Stimulated activated CD4-positive, alpha-beta T cell treated with anti-CD3 and anti-CD28 coated beads, TNF-alpha, amount 100 ng/mL, for 1 hour (primary cell): ENCODE measurements at places on chromosomes 3 and 15.

DNA sequence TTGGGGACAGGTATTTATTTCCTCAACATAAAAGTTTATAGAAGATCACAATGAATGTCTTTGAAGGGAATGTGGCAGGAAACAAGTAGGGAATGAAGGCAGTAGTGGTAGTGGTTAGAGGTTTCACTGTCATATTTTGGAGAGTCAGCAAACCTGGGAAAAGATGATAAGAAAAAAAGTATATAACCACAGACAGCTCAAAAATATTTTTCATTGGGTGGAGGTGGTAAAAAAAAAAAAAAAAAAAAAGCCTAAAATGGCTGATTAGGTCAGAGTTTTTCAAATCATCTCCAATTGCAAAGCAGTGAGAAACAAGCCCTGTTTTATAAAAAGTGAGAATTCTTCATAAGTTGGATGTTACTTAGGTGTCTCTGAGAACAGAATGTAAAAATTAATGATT is 400.0 kb downstream of the LSAMP start:
- no peak for DNase-seq

GRCh38 chr3:188306435-188307005 is 152.6 kb downstream of the LPP start:
- DNase-seq, result no peak

DNA sequence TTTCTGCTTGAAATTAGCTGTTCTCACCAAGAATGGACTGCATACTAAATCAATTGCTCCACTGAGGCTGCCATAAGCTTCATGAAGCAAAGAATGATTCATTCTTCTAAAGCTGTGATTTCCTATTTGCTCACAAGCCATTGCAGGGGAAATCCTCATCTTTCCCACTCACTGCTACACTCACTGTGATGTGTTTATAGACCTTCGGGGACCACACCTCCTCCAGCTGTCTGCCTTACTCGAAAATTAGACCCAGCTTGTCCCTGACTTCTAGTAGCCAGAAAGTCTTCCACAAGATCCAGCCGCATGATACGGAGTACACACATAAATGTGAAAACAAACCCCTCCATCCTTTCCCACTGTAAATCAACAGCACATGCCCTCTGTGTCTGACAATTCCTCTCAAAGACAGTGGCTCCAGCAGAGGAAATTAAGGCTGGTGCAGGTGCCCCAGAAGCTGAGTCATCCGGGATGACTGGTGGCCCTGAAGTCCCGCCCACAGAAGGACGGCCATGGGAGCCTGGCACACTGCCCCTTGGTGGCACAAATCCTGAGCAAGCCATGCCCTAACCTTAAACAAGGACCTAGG is 172.0 kb downstream of the STT3B start:
- DNase-seq, result no peak

DNA sequence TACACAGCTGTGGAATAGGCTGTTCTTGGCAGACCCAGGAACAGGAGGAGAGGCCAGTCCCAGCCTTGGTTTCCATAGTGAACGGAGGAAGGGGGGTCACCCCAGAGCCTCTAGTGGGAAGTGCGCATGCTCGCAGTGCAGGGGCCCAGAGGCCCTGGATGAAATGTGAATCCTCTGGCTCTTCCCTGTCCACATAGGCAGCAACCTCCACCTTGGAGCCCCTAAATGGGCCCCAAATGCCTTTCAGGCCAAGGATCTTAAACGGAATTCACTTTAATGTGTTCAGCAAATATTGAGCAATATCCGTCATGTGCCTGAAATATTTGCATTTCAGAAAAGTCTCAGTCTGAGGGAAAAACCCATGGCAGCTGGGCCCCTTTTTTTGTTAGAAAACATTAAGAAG is 3.3 kb upstream of the NDN start:
- no peak for DNase-seq

DNA sequence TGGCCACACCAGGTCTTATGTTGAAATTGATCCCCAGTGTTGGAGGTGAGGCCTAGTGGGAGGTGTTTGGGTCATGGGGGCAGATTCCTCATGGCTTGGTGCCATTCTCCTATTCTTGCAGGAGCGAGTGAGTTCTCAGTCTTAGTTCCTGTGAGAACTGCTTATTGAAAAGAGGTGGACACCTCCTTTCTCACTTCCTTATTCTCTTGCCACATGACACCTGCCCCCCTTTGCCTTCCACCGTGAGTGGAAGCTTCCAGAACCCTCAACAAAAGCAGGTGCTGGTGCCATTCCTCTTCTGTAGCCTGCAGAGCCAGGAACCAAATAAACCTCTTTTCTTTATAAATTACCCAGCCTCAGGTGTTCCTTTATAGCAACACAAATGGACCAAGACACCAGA is 318.1 kb upstream of the MCTP2 start:
- DNase-seq, result no peak

GRCh38 chr3:12894629-12895028 is 53.3 kb upstream of the RPL32 start:
- no peak for DNase-seq

GRCh38 chr15:58115692-58116091 is 22.5 kb upstream of the AQP9 start:
- no peak for DNase-seq

GRCh38 chr3:143484846-143485512 is 363.3 kb downstream of the SLC9A9 start:
- DNase-seq, result no peak

DNA sequence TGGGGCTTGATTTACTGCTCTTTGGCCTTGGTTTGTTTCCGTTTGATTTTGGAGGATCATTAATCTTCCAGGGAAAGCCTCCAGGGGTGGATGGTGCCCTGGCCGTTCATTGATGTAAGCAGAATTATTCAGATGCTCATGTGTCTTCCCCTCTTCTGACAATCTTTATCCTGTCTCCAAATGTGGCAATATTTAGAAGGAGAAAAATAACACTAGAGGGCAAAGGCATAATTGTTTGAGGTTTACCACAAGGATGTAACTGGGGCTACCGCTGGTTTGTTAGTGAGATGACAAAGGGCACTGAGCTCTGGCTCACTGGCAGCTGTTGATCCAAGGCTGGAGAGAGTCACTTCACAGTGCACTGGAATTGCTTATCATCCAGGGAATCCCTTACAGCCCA is 18.2 kb upstream of the PLCL2 start:
- no peak for DNase-seq

DNA sequence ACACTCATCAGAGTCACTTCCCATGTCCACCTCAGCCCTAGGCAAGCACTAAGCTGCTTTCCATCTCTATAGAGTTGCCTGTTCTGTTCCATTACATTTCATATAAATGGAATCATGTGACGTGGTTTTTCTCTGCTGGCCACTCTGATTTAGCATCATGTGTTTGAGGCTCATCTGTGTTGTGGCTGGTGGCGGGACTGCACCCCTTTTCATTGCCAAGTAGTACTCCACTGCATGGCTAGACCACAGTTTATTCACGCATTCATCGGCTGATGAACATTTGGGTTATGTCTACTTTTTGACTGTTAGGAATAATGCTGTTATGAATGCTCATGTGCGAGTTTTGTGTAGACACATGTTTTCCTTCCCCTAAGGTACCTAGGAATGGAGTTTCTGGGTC is 114.9 kb downstream of the TMEM266 start:
- DNase-seq, result no peak

GRCh38 chr3:55543181-55543614 is 56.1 kb upstream of the WNT5A start:
- no peak for DNase-seq

- DNase-seq, result no peak
These were observed 5.7 kb downstream of the CEP19 start for GRCh38 chr3:196706327-196706726.

DNA sequence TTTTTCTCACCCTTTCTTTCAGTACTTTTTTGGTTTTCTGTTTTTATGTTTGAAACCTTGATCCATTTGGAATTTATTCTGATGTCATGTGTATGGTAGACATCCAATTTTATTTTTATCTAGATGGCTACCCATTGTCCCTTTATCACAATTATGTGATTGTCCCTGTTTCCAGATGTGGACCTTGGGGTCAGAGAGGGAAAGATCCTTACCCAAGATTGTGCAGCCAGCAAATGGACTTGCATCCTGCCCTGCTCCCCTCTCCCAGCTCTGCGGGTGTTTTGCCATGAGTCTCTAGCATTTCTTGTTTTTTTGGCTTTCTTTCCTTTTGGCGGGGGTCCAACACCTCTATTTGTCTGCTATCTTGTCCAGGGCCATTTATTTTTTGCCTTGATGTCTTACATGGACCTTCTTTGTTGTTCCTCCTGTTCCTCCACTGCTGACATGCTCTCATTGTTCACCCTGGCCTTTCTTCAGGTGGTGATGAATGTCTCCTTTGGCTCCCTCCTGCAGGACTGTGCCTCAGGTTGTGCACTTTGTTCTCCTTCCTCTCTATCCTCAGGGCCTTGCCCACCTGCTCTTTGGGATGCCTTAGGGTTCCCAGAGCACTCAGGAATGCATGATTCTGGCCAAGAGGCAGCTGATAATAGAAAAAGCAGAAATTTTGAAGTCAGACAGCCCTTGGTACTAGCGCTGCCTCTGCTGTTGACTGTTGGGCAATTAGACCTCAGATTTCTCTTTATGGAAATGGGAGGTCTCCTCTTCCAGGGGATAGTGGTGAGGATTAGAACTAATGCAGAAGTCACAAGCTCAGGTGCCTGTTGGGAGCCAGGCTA is 84.3 kb downstream of the EEFSEC start:
- no peak for DNase-seq

- no peak for DNase-seq
These were observed 3.7 kb downstream of the DUOX1 start for GRCh38 chr15:45133561-45133920.

- no peak for DNase-seq
These were observed 31.6 kb downstream of the SLC24A1 start for GRCh38 chr15:65653341-65653740.

GRCh38 chr15:77416954-77417353 is 3.0 kb downstream of the PEAK1 start:
- DNase-seq, result no peak

GRCh38 chr15:71883447-71883846 is 73.1 kb downstream of the NR2E3 start:
- no peak for DNase-seq

GRCh38 chr3:126003447-126004190 is 34.6 kb downstream of the ROPN1B start:
- no peak for DNase-seq

- no peak for DNase-seq
These were observed 1.6 kb upstream of the DNAH12 start for GRCh38 chr3:57545636-57546268.

DNA sequence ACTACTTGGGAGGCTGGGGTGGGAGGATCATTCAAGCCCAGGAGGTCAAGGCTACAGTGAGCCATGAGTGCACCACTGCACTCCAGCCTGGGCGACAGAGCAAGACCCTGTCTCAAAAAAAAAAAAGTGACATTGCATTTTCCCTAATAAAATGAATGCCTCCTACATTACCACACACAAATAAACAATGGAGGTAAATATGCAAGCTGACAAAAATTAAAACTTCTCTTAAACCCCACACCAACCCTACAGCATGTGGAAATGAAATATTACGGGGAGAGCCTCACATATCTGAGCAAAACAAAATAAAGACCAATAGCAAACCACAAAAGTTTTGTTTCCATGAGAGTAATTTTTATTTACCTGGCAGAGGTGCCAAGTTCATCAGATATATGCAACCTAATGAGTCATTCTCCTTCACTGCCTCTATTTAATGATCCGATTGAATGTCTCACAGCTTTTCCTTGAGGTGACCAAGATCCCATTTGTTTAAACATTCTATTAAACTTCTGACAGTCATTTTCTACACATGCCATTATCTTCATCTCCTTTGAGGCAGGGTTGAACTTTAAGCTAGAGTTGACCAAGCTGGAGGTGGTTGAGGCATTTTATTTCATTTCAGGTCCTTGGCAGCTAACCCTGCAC is 9.4 kb upstream of the CAV3 start:
- no peak for DNase-seq

DNA sequence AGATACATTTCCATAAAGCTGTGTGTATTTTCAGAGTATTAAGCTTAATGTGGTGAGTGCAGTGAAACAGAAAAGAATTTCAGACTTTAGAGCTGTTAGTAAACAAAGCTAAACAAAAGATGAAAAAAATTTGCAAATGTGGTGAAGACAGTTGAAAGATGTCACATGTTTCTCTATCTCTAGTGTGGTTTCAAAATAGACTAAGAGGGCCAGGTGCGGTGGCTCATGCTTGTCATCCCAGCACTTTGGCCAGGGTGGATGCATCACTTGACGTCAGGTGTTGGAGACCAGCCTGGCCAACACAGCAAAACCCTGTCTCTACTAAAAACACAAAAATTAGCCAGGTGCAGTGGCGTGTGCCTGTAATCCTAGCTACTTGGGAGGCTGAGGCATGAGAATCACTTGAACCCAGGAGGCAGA is 466.0 kb upstream of the NR2F2 start:
- no peak for DNase-seq

GRCh38 chr3:16831846-16832245 is 52.9 kb upstream of the PLCL2 start:
- no peak for DNase-seq

DNA sequence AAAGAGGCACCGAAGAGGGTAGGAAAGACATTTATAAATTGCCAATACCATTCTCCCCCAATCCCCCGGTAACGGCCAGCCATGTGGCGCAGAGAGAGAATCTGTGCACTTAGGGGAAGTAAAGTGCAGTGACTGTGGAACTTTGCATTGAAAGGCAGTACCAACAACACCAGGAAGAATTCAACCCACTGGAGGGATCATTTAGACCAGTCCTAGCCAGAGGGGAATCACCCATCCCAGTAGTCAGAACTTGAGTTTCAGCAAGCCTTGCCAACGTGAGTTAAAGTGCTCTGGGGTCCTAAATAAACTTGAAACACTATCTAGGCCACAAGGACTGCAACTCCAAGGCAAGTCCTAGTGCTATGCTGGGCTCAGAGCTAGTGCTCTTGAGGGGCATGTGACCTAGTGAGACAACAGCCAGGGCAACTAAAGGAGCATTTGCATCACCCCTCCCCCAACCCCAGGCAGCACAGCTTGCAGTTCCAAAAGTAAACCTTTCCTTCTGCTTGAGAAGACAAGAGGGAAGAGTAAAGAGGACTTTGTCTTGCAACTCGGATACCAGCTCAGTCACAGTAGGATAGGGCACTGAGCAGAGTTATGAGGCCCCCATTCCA is 15.0 kb downstream of the CEP70 start:
- DNase-seq, result no peak

- no peak for DNase-seq
These were observed 65.0 kb downstream of the WWTR1 start for GRCh38 chr3:149592758-149593240.

GRCh38 chr15:74821091-74821789 is 5.2 kb upstream of the CPLX3 start:
- no peak for DNase-seq

GRCh38 chr3:59106085-59106648 is 56.3 kb upstream of the CFAP20DC start:
- no peak for DNase-seq
